ENCODE measurements at places on chromosomes 6 and 20. TPM values are rescaled to one million over a fixed set of nuclear protein-coding genes. Genes with fewer than 3 reads are reported as not detected.

DNA sequence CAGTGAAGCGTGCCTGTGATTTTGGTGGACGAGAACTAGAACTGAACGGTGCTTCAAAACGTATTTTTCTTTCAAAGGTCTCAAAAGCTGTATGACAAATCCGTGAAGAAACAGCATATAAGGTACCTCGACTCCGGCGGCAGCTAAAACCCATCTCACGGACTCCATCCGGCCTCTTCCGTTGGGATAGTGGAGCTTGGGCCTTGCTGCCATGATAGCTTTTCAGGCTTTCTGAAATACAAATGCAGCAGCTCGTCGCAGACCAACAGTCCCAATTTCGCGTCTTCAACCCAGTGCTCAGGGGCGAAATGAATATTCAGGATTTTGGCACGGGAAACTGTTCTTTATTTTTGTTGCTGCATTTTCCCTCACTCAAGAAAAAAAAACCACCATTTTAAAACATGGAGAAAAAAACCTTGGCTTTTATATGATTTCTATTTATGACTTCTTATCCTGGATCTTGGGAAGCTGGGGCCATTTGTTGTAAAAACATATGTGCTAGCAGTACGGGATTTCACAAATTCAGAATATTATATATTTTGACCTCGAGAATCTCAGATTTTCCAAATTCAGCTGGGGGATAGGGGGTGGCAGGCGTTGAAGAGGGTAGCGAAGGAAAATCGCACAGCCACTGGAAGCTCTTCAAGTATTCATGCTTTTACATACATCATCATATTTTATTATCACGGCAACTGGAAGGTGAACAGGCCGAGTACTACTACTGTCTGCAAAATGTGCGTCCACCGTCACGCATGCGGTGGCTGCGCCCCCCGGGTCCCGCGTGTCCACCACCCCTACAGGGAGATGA, 849 bp downstream of the GSTA4 start:
- peak overlapping the region; percentile 64 for H3K4me3 ChIP-seq
- peaks cover 29% of the 10 kb centered on the region for H3K4me1 ChIP-seq
- peak overlapping the region; percentile 92 for H3K27ac ChIP-seq
- no peaks in the 10 kb centered on the region for H3K27me3 ChIP-seq
- H3K36me3 ChIP-seq, result no peaks in the 10 kb centered on the region
- DNase-seq, result no peak

Gene CCN2
- total RNA-seq, result 518 TPM

Gene TNF
- total RNA-seq, result 1.5 TPM

Gene DPPA5
- not detected for total RNA-seq

Gene WFDC2
- total RNA-seq, result 2.6 TPM

Gene DSE
- 32.2 TPM for total RNA-seq

Data from esophagus muscularis mucosa (tissue), 4 donors.